ENCODE measurements at places on chromosomes 2 and 18. TPM values are rescaled to one million over a fixed set of nuclear protein-coding genes. Genes with fewer than 3 reads are reported as not detected.

DNA sequence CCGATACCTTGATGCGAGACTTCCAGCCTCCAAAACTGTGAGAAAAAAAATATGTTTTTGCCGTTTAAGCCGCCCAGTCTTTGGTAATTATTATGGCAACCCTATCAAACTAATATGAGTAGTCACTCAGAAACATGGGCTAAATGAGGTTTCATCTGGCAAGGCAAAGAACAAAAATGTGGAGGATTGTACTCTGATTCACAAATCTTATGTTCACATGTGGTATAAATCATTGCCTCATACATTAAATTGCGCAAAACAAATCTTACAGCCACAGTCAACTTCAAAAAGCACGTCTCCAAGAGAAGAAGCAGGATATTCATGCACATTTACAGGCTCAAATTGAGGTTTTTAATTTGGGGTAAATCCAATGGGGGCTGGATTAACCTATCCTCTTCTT is 1435.4 kb upstream of the LRRTM1 start:
- no peak overlapping the region for H3K27ac ChIP-seq
- H3K4me1 ChIP-seq: no peaks in the 10 kb centered on the region
- no peak for DNase-seq
- H3K36me3 ChIP-seq: no peaks in the 10 kb centered on the region
- H3K27me3 ChIP-seq: no peaks in the 10 kb centered on the region

DNA sequence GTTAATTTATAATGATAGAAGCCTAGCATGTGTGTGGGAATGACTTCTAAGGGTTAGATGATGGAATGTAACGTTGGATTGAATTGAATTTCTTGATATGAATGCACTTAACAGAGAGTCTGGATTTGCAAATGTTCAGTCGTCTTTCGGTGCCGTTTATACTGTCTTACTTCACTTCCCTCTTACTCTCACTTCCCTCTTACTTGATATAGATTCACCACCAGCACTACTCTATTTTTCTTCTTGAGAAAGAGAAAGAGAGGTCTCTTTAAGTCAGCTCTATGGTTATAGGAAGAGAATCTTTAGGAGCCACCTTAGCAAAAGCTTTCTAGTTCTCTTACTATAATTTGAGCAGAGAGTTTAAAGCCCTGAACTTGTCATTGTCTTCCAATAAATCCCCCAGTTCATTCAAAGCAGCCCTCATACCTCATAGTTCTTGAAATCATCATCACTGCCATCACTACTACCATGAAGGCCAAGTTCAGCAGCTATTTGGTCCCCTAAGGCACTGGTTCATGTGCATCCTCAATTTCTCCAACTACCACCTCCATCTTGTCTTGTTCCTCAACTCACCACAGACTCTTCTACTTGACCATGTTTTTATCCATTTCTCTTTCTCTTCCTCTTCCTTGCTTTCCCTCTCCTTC is 501.7 kb upstream of the TCF4 start:
- no peaks in the 10 kb centered on the region for H3K27me3 ChIP-seq
- no peak for DNase-seq
- H3K36me3 ChIP-seq: no peaks in the 10 kb centered on the region
- no peaks in the 10 kb centered on the region for H3K4me1 ChIP-seq
- no peak overlapping the region for H3K27ac ChIP-seq

GRCh38 chr2:40260437-40260836 is 191.5 kb downstream of the SLC8A1 start:
- H3K27ac ChIP-seq: no peak overlapping the region
- no peak overlapping the region for H3K4me3 ChIP-seq
- H3K27me3 ChIP-seq: peaks cover 4% of the 10 kb centered on the region
- no peak for DNase-seq
- no peaks in the 10 kb centered on the region for H3K4me1 ChIP-seq

DNA sequence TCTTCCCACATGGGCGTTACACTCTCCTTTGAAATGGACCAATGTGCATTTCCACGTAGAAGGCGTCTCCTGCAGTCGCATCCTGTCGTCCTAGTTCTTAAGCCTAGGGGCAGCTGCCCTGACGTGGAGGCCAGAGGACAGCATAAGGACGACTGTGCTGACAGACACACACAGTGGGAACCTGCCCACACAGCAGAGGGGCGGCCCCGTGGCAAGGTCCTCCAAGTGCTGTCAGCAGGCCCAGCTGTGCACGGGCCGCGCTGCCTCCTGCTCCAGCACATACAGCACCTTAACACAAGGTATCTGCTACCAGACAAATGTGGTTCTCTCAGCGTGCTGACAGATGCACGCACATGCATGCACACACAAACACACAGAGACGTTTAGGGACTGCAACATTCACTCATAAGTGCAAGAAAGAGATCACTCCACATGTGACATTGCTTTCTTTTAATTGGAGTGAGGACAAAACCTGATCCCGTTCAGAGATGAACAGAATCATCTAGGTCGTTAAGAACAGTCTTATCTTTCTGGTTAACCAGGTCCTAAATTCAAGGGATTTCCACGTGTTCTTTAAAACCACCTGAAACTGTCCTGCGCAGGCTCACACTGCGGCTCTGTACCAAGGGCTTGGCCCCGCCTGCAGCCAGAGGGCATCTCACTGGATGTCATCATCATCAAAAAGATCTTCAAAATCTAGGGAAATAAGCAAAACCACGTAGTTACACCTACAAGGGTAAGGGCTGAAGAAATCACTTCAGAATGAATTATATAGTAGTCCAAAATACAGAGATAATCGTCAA is 5.5 kb downstream of the COPS9 start:
- H3K36me3 ChIP-seq: peaks cover 27% of the 10 kb centered on the region
- H3K4me1 ChIP-seq: peaks cover 19% of the 10 kb centered on the region
- no peak overlapping the region for H3K27ac ChIP-seq

DNA sequence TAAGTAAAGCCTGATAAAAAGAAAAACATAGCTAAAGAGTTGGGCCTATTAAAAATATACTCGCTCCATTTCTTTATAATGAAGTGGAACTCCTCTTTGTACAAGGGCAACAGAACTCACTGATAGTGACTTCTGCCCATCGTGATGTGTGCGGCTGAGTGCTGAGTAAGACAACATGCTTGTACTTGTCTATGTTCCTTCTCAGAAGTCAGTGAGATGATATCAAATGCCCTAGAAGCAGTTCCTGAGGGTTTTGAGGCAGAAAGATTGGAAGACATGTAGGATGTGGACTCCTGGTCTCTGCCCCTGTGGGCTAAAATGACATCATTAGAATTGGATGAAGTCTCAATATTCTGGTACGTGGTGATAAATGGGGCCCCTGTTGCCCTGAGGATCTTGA is 73.8 kb downstream of the USP40 start:
- no peaks in the 10 kb centered on the region for H3K27me3 ChIP-seq
- peaks cover 3% of the 10 kb centered on the region for H3K36me3 ChIP-seq
- H3K27ac ChIP-seq: no peak overlapping the region
- no peak for DNase-seq
- H3K4me1 ChIP-seq: peaks cover 3% of the 10 kb centered on the region

Gene INPP1
- total RNA-seq: 8.3 TPM

DNA sequence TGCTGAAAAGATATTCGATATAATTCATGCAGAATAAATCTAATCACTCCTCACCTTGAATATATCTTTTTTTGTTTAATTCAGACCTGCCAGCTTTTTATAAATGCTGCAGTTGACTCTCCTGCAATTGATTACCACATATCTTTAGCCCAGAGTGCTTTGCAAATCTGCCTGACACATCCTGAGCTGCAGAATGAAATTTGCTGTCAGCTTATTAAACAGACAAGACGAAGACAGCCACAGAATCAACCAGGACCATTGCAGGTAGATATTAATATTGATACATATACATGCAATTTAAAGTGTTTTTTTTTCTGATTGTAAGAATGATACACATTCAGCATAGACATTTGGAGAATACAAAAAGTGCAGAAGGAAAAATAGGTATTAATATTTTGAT is 35.6 kb upstream of the DYNC2LI1 start:
- no peaks in the 10 kb centered on the region for H3K27me3 ChIP-seq
- no peak overlapping the region for H3K4me3 ChIP-seq
- no peaks in the 10 kb centered on the region for H3K36me3 ChIP-seq
- H3K4me1 ChIP-seq: no peaks in the 10 kb centered on the region

DNA sequence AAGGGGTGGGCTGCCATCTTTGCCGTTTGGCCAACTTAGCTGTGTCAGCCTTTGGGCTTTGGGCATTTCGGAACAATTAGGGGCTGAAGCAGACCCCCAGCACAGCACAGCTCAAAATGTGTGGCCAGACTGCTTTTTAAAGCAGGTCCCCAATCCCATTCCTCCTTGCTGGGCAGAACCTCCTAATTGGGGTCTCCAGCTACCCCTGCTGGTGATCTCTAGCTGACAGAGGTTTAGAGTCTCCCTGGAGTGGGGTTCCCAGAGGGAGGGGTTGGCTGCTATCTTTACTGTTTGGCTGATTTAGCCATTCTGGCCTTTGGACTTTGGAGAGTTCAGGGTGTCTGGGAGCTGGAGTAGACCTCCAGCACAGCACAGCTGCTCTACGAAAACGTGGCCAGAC is 71.5 kb upstream of the LHCGR start:
- no peak overlapping the region for H3K27ac ChIP-seq
- no peaks in the 10 kb centered on the region for H3K4me1 ChIP-seq
- peaks cover 5% of the 10 kb centered on the region for H3K27me3 ChIP-seq

DNA sequence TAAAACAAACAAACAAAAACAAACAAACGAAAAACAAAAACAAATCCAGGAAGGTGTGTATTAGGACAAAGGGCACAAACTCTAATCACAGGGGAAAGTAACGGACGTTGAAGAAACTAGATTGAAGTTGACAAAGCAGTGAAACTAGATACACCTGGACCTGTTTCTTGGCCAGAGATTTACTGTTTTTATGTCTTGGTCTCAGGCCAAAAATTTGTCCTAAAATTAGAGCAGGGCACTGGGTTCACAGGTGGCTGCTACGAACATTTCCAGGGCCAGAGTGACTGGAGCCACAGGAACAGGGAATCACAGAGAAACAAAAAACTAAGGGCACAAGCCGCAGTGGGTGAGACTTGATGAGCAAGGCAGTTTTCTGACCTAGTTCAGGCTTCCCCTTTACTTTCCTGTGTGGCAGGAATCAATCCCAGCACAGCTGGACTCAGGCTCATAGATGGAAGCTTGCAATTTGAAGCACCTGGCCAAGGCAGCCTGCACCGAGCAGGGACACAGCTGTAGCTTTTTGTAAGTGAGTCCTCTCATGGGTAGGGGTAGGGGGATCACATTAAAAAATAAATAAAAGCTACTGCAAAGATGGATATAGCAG is 329.4 kb downstream of the DLGAP1 start:
- DNase-seq: no peak
- H3K27me3 ChIP-seq: no peaks in the 10 kb centered on the region
- H3K4me1 ChIP-seq: no peaks in the 10 kb centered on the region
- H3K27ac ChIP-seq: no peak overlapping the region
- H3K4me3 ChIP-seq: no peak overlapping the region

- H3K36me3 ChIP-seq: peaks cover 33% of the 10 kb centered on the region
- H3K4me3 ChIP-seq: no peak overlapping the region
- H3K27ac ChIP-seq: no peak overlapping the region
- no peaks in the 10 kb centered on the region for H3K27me3 ChIP-seq
- no peaks in the 10 kb centered on the region for H3K4me1 ChIP-seq
- DNase-seq: peak; percentile 30
Measured at GRCh38 chr2:168773719-168774521, 28.5 kb upstream of the NOSTRIN start.

GRCh38 chr2:241030883-241031282 is 32.5 kb downstream of the SNED1 start:
- DNase-seq: no peak
- peaks cover 9% of the 10 kb centered on the region for H3K36me3 ChIP-seq
- no peaks in the 10 kb centered on the region for H3K27me3 ChIP-seq
- no peak overlapping the region for H3K27ac ChIP-seq
- peaks cover 2% of the 10 kb centered on the region for H3K4me1 ChIP-seq
- no peak overlapping the region for H3K4me3 ChIP-seq

DNA sequence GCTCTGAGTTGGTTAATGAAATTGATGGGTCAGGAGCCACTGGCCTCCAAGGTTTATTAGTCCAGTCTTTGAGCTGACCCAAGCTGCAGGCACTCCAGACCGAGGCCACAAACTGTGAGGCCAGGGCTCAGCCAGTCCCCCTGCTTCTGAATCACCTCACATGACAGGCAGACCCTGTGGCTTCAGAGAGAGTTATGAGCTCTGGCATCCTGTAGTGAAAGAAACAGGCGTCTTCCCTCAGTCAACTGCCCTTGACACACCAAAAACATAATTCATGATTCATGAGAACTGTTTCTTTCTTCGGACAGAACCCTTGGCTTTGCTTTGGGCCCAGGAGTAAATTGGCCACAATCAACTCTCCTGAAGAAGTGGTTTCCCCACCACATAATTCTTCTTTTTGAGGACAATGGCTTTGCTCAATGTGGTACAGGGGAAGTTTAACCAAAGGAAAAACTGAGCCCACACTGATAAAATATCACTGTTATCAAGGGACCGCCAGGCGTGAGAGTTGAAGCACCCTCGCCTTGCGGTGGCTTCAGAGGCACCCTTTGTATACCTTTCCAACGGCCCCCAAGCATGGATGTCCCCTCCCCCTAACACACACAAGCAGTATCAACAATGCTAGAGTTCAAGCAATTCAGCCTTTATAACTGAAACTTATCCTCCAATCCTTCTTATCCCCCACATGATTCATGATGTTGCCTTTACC is 226.9 kb downstream of the CYRIA start:
- no peaks in the 10 kb centered on the region for H3K4me1 ChIP-seq
- no peak overlapping the region for H3K27ac ChIP-seq
- peaks cover 27% of the 10 kb centered on the region for H3K27me3 ChIP-seq
- H3K4me3 ChIP-seq: no peak overlapping the region
- DNase-seq: no peak
- no peaks in the 10 kb centered on the region for H3K36me3 ChIP-seq

DNA sequence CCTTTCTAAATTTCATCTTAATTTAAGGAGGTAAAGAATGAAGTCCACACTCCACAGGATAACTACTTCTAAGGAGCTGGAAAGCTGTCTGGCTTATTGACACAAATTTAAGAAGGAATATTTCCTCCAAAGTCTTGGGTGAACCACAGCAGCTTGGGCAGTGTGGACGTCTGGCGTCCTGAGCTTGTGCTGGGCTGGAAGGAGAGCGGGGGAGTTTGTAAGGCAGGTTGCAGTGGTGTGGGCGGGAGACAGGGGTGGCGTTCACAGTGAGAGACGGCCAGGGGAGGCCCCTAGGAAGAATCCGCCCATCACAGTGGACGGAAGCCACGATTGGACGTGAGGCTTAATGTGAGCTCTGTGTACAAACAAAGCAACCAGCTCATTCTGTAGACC is 25.7 kb downstream of the ADI1 start:
- no peak overlapping the region for H3K27ac ChIP-seq
- no peaks in the 10 kb centered on the region for H3K4me1 ChIP-seq
- DNase-seq: no peak
- H3K4me3 ChIP-seq: no peak overlapping the region
